ENCODE measurements at places on chromosomes 5 and 9.

GRCh38 chr5:36158144-36158543, 6.2 kb downstream of the SKP2 start:
- peak; percentile 57 for DNase-seq

GRCh38 chr5:7801891-7802614, 48.9 kb downstream of the CFAP90 start:
- no peak for DNase-seq

DNA sequence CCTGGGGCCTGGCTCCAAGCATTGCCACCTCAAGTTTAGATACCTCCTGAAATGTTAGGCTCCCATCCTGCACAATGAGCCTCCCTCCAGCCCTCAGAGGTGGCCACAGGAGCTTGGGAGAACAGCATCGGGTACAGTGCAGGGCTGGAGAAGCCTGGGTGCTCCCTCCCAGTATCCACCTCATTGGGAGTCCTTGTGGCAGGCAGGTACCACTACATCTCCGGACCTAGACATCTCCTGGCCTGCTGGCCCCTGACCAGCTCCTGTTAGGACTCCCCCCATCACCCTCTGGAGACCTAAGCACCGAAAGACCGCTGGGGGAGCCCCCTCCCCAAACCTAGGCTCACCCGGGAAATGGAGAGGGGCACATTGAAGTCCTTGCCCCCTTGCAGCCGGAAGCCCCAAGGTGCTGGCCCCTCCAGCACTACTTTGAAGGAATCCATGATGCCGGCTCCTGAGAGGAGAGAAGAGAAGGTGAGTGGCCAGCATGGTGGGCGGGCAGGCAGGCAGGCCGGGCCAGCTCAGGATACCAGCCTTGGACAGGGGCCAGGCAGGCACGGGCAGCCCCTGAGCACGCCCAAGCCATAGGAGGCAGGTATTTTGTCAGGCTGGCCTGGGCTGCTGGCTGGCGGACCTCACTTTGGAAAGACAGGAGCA, 1.2 kb downstream of the PDLIM7 start:
- no peak for DNase-seq

GRCh38 chr5:67206929-67207328, 10.3 kb upstream of the CD180 start:
- no peak for DNase-seq

DNA sequence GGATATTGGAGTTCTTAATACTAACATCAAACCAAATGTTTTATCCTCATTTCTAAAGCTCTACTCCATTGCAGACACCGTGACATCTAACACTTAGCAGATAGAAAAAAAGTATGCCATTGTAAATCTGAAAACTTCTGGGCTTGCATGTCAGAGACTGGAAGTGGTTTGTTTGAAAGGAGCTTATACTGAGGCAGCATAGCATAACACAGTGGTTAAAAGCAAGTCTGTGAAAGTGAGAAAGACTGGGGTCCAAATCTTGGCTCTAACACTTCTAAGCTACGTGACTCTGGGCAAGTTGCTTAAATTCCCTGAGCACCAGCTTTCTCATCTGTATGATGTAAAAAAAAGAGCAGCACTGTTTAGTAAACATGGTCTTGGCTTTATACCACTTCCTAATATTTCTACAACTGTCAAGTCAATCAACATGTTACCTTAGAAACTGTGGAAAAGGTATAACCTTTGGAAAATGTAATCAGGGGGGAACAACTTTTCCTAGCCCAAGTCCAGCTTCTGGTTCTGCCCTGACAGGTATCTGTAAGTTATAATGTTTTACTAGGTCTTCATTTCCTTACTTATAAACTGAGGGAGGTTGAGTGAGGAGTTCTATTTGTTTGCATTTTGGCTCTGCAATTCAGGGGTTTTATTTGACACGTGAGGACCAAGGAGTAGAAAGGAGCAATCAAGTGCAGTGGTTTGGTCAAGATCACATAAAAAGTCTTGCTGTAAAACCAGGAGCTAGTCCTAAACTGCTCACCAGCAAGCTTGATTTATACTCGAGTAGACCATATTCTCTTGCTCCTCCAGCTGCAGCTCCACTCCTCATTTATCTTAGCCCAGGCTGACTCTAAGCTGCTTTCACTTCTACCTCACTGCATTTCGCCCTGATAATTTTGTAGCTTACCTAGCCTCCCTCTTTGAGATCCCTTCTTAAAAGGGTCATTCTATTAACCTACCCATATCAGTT, 541.0 kb downstream of the RAB3C start:
- DNase-seq, result no peak

DNA sequence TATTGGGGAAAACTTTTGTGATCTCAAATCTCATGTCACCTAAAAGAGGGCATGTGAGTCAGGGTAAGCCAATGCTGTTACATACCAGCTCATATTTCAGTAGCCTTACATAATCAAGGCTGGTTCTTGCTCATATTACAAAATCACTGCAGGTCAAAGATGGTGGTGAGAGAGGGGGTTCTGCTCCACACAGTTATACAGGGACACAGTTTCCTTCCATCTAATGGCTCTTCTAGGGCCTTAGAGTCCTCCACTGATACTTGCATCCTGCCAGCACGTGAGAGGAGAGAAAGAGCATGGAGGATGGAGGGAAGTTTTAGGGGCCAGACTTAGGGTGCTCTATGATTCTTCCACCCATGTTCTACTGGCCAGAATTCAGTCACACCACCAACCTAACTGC, 130.0 kb downstream of the LIFR start:
- no peak for DNase-seq

GRCh38 chr5:2466966-2467365, 284.5 kb downstream of the IRX2 start:
- DNase-seq, result no peak

DNA sequence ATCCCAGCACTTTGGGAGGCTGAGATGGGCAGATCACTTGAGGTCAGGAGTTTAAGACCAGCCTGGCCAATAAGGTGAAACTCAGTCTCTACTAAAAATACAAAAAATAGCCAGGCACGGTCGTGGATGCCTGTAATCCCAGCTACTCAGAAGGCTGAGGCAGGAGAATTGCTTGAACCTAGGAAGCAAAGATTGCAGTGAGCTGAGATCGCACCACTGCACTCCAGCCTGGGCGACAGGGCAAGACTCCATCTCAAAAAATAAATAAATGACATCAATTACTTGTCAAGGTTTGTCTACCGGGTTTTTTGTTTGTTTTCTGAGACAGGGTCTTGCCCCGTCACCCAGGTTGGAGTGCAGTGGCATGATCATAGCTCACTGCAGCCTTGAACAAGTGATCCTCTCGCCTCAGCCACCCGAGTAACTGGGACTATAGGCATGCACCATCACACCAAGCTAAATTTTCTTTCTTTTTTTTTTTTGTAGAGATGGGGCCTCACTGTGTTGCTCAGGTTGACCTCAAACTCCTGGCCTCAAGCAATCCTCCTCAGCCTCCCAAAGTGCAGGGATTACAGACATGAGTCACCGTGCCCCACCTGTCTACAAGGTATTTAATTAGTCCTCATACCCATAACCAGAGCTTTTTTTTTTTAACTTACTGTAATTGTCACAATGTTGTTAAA, 64.9 kb downstream of the SUSD1 start:
- DNase-seq, result no peak

- peak; percentile 75 for DNase-seq
Observed at GRCh38 chr9:128733256-128733655, 9.3 kb upstream of the ZDHHC12 start.

GRCh38 chr9:121686930-121687541, 35.6 kb downstream of the DAB2IP start:
- DNase-seq, result peak; percentile 77

DNA sequence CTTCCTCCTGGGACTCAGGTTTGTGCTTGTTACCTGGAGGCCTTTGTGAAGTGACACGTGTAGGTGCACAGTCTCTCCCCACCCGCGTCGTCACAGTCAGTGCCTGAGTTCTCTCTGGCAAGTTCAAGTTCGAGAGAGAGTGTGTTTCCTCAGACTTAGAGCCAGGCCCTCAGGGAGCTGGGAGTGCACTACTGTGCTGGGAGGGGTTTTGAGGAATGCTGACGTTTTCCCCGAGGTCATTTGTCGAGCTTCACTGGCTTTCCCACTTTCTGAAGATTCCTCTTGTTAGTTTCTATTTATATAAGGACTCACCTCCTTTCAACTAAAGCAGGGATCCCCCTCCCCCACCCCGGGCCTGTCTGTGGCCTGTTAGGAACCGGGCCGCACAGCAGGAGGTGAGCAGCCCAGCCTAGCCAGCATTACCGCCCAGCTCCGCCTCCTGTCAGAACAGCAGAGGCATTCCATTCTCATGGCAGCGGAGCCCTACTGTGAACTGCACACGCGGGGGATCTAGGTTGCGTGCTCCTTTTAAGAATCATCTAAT, 209.2 kb downstream of the DIRAS2 start:
- DNase-seq, result peak; percentile 51

- no peak for DNase-seq
Observed at GRCh38 chr9:134830126-134830525, 50.5 kb upstream of the FCN2 start.

Measured in right forelimb (tissue), 1 donor.